ENCODE measurements at places on chromosomes 16 and 17. TPM values are rescaled to one million over a fixed set of nuclear protein-coding genes. Genes with fewer than 3 reads are reported as not detected.

GRCh38 chr16:35207059-35207999 lies 1747.9 kb downstream of the TP53TG3F start:
- no peak for DNase-seq

- DNase-seq = no peak
These were observed 58.2 kb downstream of the RMI2 start for GRCh38 chr16:11403534-11403795.

DNA sequence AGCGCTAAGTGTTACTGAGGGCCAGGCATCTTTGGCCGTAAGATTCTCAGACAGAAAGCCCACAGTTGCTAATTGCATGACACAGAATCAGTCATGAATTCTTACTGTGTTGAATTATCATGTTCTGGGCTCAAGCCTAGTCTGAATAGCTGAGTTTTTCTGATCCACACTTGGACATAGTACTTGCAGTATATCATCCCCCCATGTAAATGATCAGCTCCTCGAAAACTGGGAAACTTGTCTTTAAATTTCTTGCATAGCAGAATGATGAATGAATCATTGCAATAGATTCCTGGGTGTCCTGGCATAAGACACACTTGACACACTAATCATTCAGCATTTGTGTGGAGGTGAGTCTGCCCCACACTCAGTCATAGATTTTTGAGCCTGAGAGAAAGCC lies 2.2 kb downstream of the MLYCD start:
- DNase-seq = no peak

DNA sequence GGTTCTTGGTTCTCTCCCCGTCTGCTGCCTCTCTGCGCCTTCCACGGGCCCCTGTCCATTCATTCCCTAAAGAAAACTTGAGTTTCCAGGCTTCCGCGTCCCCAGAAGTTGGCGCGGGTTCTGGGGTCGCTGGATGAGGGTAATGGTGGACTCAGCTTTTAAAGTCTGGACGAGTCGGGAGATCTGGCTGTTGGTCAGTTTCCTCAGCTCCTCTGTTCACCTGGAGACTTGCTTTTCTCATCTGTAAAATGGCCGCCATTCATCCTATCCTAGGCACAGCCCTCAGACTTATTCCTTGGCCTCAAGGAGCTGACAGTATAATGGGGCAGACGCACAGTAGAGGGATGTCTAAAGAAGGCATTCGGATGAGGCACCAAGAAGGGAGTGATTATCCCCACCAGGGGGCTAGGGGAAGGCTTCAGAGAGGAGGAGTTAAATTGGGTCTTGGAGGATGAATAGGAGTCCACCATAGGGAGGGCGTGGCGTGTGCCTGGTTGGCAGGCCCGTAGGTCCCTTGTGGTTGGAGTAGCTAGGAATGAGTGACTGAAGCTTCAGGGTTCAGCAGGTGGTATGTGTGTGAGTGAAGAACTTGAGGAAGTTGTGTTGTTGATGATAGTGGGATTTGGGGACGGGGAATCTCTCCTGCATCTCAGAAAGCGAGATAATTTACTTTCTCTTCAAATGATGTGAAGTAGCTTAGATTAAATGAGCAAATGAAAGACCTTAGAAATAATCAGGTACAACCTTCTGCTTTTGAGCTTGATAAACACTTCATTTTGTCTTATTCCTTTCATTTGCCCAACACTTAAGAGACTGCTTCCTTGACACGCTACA lies 652 bp downstream of the VPS35L start:
- DNase-seq = peak; percentile 43

DNA sequence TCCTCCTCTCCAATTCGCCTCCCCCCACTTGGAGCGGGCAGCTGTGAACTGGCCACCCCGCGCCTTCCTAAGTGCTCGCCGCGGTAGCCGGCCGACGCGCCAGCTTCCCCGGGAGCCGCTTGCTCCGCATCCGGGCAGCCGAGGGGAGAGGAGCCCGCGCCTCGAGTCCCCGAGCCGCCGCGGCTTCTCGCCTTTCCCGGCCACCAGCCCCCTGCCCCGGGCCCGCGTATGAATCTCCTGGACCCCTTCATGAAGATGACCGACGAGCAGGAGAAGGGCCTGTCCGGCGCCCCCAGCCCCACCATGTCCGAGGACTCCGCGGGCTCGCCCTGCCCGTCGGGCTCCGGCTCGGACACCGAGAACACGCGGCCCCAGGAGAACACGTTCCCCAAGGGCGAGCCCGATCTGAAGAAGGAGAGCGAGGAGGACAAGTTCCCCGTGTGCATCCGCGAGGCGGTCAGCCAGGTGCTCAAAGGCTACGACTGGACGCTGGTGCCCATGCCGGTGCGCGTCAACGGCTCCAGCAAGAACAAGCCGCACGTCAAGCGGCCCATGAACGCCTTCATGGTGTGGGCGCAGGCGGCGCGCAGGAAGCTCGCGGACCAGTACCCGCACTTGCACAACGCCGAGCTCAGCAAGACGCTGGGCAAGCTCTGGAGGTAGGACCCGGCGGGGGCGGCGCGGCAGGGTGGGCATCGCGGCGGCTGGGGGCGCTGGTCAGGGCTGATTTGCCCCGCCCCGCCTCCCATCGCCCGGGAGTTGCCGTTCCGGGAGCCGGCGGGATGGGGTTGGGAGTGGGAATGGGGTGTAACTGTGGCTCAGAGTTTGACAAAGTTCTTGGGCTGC lies 567 bp downstream of the SOX9 start:
- DNase-seq = no peak

- no peak for DNase-seq
These were observed 26.7 kb downstream of the RCVRN start for GRCh38 chr17:9878356-9878755.

DNA sequence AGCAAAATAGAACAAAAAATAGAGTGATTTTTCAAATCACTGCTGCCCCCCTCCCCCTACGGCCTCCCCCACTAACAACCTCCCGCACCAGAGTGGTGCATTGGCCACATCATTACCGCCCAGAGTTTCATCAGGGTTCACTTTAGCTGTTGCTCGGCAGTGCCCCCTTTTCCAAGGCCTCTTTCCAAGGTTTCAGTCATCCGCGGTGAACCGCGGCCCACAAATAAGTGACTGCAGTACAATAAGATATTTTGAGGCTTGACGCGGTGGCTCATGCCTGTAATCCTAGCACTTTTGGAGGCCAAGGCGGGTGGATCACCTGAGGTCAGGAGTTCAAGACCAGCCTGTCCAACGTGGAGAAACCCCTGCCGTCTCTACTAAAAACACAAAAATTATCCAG lies 180.0 kb downstream of the MAF start:
- no peak for DNase-seq

- no peak for DNase-seq
These were observed 15.3 kb downstream of the SRR start for GRCh38 chr17:2319051-2319450.

GRCh38 chr16:57912529-57913260 lies 58.2 kb downstream of the CNGB1 start:
- no peak for DNase-seq

GRCh38 chr16:30557957-30558788 lies at the start of gene ZNF764:
Gene ZNF764, minus strand, starts transcription at chr16:30558374. Its CDS starts 192 bp downstream, at chr16:30558182.
- peak; percentile 99 for DNase-seq

DNA sequence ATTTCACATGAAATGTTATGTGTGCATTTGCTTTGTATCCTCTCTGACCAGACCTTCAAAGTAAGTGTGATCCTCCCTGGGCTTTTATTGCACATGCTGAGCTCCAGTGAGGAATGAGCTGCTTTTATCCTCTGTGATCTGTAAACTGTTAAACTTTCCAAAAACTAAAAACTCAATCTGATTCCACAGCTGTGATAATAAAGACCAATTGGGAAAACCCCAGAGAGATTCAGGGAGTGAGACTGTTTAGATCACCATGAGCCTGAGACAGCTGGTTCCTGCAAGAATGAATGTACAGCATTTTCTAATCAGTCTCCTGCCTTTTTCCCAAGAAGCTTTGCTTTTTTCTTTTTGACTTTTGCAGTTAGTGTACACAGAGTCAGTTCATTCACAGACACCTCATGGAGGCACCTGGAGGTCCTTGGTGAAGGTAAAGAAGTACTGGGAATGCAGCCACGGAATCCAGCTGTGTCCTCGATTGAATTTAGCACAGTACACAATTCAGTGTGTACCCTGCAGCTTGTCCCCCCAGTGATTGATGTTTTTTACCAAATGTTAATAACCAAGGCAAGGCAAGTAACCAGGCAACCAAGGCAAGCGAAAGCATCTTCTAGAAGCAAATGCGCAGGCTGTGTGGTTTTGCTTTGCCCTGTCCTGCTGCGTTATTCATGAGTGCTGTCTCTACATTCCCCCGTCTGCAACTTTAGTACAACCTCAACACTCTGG lies 182.6 kb downstream of the LGALS9B start:
- no peak for DNase-seq

- no peak for DNase-seq
These were observed 36.3 kb downstream of the GAS7 start for GRCh38 chr17:10162096-10162495.

DNA sequence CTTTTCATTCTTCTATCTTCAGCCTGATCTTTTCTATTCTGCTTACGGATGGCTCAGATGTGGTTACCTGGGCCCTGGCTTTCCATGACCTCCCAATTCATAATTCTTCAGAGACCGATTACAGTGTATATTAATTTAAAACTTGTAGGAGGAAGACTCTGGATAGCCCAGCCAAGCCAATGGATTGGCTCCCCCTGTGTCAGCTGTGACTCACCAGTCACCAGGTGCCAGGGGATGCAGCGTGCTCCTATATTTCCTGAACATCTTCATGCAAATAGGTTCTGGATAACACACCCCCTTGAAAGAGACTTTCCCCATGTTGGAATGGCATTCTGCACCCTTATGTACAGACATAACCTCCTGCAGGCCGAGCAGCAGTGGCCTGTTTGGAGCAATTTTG lies 208.3 kb upstream of the WSCD1 start:
- DNase-seq = no peak

GRCh38 chr17:58329810-58330537 lies 1.4 kb upstream of the TSPOAP1 start:
- DNase-seq = peak; percentile 81

GRCh38 chr17:9253308-9253707 lies 232.0 kb downstream of the NTN1 start:
- DNase-seq = no peak

- DNase-seq = no peak
These were observed 16.4 kb downstream of the CDR2 start for GRCh38 chr16:22358000-22358399.

DNA sequence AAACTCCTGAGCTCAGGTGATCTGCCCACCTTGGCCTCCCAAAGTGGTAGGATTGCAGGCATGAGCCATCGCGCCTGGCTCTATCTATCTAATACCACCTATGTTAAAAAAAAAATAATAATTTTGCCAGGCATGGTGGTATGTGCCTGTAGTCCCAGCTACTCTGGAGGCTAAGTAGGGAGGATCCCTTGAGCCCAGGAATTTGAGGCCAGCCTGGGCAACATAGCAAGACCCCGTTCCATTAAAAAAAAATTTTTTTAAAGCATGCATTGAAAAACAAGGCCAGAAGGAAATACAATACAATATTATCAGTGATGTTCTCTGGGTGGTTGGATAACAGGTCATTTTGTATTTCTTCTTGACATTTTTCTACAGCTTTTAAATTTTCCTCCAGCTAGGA lies 45.2 kb upstream of the HELZ start:
- no peak for DNase-seq

DNA sequence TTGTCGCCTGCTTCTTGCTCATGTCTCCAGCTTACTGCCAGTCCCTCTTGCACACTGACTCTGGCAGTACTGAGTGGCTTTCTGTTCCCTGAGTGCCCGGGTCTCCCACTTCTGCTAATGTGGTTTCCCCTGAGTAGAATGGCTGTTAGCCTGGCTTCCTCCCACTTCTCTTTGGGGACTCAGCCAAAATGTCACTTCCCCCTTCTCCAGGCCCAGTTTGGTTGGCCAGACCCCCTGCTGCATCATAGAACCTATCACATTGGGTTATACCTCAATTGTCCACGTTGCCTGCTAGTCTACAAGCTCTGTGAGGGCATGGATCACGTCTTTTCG lies 304.4 kb downstream of the HS3ST3B1 start:
- no peak for DNase-seq

DNA sequence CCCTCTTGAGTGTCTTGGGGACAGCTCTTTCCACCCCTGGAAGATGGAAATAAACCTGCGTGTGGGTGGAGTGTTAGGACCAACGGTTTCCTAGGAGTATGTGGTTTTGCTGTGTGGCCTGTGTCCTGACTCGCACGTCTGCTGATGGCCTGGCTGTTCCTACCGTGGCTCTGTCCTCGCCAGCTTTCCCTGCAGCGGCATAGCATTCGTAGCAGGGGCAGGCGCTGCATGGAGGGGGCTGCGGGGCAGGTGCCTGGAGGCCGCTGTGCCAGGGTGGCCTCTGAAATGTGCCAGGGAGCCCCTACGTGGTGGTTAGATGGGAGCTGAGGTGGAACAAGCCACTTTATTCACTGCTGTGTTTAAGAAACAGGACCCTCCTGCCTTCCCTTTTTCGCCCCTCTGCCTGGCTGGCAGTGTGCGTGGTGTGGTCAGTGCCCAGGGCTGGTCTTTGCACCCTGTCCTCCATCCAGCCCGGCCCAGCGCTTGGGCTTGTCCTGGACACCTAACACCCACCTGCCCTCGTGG lies 10.6 kb downstream of the SLC16A3 start:
- no peak for DNase-seq

GRCh38 chr17:59093702-59094231 lies 12.9 kb downstream of the TRIM37 start:
- no peak for DNase-seq

- peak; percentile 46 for DNase-seq
These were observed 722 bp downstream of the CDC27 start for GRCh38 chr17:47188271-47188875.

DNA sequence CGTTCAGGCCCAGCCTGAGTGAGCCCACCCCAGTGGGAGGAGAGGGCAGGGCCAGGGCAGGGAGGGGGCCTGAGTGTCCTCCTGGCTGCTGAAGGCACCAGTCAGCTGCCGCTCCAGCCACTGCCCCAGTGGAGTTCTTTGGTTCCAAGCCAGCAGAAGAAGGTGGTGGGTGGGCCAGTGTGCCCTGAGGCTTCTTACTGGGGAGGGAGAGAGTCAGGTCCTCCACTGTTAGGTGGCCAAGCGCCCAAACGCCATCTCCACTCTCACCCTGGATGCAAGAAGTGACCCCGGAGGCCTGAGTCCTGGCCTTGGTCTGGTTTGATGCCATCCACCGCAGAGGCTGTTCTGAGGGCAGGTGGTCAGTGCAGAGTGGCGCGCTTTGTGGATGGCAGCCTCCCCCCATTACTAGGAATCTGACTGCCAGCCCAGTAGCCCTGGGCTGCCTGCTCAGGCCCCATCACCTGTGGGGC lies 2.2 kb downstream of the RNF213 start:
- DNase-seq = no peak

CMTM2 gene
- total RNA-seq = not detected

EFCAB5 gene
- total RNA-seq = 0.54 TPM

ANKFY1 gene
- total RNA-seq = 46.8 TPM

CSH1 gene
- total RNA-seq = not detected

ATP6V0C gene
- total RNA-seq = 85.9 TPM

DNAH17 gene
- 0.41 TPM for total RNA-seq

TERB1 gene
- total RNA-seq = 0.14 TPM

OR4D1 gene
- total RNA-seq = 0.22 TPM

CYBA gene
- 236 TPM for total RNA-seq

CUEDC1 gene
- 0.40 TPM for total RNA-seq

CASKIN2 gene
- total RNA-seq = 2.5 TPM

MED31 gene
- total RNA-seq = 24.4 TPM
